ENCODE measurements at places on chromosomes 7 and 10.

GRCh38 chr7:11650500-11650899 is 181.5 kb downstream of the THSD7A start:
- no peak overlapping the region for H3K27ac ChIP-seq
- no peaks in the 10 kb centered on the region for H3K27me3 ChIP-seq
- H3K4me3 ChIP-seq, result no peak overlapping the region
- H3K4me1 ChIP-seq, result no peaks in the 10 kb centered on the region

DNA sequence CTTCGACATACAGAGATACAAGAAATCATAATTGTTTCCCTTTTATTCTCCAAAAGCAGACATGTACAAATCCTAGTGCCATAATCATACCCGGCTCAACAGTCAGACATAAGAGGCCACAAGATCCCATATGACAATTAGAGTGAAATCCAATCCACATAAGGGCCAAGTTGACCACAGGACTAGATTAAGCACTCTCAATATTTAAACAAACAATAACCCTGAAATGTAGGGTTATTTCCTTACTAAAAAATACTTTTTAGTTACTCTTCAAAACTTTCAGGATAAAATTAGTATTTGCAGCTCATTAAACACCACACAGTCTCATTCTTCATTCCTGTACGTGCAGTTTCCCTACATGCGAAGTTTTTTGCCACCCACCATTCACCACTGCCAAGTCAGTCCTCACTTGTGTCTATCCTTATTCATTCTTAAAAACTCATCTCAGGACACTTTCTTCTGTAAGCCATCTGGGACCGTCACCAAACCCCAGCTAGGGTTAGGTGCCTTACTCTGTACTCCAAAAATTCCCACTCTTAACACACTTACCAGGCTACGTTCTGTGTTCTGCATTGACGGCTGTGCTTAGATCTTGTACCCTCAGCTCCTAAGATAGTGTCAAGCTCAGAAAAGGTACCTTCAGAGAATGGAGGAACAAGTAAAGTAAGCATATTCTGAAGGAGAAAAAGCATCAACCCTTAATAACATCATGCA is 47.8 kb upstream of the NEBL start:
- H3K27me3 ChIP-seq, result no peaks in the 10 kb centered on the region
- no peak for DNase-seq
- H3K4me3 ChIP-seq, result no peak overlapping the region
- H3K4me1 ChIP-seq, result no peaks in the 10 kb centered on the region

DNA sequence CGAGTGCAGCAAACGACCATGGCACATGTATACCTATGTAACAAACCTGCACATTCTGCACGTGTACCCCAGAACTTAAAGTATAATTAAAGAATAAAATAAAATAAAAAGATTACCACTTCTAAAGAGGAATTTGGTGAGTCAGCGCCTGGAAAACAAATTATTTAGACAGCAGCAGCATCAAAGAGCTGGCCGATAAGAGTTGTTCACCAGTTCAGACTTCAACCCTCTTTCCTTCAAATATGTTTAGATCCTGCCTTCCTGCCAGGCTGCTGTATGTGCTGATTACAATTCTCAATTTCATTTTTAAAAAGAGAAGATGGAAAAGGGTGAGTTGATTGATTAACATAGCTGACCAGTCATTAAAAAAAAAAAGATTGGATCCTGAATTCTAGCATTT is 672.0 kb upstream of the NRP1 start:
- no peaks in the 10 kb centered on the region for H3K4me1 ChIP-seq
- H3K4me3 ChIP-seq, result no peak overlapping the region
- no peak for DNase-seq

GRCh38 chr7:105352018-105352612 is 36.6 kb downstream of the SRPK2 start:
- H3K27me3 ChIP-seq, result no peaks in the 10 kb centered on the region
- peak overlapping the region; percentile 88 for H3K27ac ChIP-seq
- peaks cover 58% of the 10 kb centered on the region for H3K4me1 ChIP-seq
- H3K4me3 ChIP-seq, result peak overlapping the region; percentile 66
- H3K36me3 ChIP-seq, result peaks cover 1% of the 10 kb centered on the region
- DNase-seq, result peak; percentile 71

GRCh38 chr10:101694674-101695403 is at the start of gene FBXW4:
TSS of gene FBXW4 (minus strand) at chr10:101695170. CDS start at chr10:101695105, 65 bp downstream.
- peaks cover 33% of the 10 kb centered on the region for H3K4me1 ChIP-seq
- H3K36me3 ChIP-seq, result peaks cover 16% of the 10 kb centered on the region
- H3K4me3 ChIP-seq, result peak within 1 kb of the TSS; percentile 97
- H3K27me3 ChIP-seq, result no peaks in the 10 kb centered on the region
- DNase-seq, result peak; percentile 55

- H3K4me3 ChIP-seq, result peak overlapping the region; percentile 35
- DNase-seq, result no peak
- H3K4me1 ChIP-seq, result peaks cover 17% of the 10 kb centered on the region
- H3K36me3 ChIP-seq, result peaks cover 2% of the 10 kb centered on the region
Measured at GRCh38 chr10:117547716-117548668, 5.4 kb downstream of the EMX2 start.

- no peak overlapping the region for H3K27ac ChIP-seq
- H3K36me3 ChIP-seq, result no peaks in the 10 kb centered on the region
- H3K4me3 ChIP-seq, result no peak overlapping the region
- H3K4me1 ChIP-seq, result no peaks in the 10 kb centered on the region
Measured at GRCh38 chr7:51430480-51431086, 114.0 kb upstream of the COBL start.

Data from central memory CD8-positive, alpha-beta T cell (primary cell).